Activated naive CD4-positive, alpha-beta T cell treated with anti-CD3 and anti-CD28 coated beads, Interleukin-2, amount 10 ng/mL, durations not matched to agents 7 days and 5 days (primary cell): ENCODE measurements at places on chromosomes 3 and 15.
A peak's percentile ranks its signal among the peaks of the same experiment; 100 is the strongest.

DNA sequence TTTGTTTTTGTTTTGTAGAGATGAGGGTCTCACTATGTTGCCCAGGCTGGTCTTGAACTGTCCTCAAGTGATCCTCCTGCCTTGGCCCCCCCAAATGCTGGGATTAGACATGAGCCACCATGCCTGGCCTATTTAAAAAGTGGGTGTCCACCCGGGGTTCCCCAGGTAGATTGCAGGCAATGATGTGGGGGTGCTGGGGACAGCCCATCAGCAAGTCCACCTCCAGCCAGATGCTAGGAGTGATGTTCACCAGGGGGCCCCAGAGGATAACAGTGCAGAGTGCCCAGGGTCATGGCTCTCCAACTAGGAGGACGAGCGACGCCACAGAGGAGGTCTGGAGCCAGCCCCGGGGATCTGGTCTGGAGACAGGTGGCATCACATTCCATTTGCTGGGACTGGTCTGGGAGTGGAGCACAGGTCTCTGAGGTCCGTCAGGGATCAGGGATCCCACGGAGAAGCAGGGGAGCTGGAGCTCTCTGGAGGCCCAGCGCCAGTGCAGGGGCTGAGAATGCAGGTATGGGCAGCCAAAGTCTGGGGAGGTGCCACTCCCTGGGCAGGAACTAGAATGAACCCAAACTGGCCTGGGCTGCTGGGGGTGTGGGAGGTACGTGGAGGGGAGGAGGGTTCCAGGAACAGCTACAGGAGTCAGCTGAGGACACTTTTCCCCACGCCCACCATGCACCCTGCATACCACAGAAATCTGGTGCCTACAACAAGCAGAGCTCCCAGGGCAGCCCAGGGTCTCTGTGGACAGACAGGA lies 51.2 kb upstream of the PCSK6 start:
- no peak for DNase-seq

- no peak for DNase-seq
These were observed 42.0 kb downstream of the GSK3B start for GRCh38 chr3:120052225-120052624.

DNA sequence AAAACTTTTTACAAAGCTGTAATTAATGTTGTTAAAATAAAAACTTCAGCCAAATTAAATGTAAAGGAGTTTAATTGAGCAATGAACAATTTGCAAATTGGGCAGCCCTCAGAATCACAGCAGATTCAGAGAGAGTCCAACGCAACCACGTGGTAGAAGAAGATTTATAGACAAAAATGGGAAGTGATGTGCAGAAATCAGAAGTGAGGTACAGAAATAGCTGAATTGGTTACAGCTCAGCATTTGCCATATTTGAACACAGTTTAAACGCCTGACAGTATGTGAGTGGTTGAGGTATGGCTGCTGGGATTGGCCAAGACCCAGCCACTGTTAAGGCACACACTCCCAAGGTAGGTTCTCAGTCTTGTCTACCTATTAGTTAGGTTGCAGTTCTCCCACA lies 14.4 kb upstream of the PLA2G4D start:
- DNase-seq = no peak

GRCh38 chr15:43889042-43889441 lies 62.2 kb downstream of the WDR76 start:
- DNase-seq = no peak

- no peak for DNase-seq
These were observed 40.4 kb downstream of the TM2D3 start for GRCh38 chr15:101611580-101612299.

DNA sequence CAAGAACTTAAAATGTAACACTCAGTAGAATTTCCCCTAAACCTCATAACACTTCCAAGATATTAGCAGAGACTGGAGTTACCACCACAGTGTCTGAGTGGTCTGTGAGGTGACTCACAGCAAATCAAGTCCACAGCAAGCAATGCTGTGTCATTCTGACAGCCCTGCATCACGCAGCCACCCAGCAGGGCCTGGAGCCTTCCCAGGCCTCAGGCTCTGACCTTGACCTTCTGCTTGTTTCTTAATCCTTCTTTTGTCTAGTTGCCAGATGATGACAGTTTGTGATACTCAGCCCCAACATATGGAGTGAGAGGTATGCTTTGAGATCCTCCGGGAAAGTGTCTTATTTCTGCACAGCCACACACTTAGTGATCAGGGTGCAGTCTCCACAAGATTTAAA lies 82.5 kb downstream of the TOP2B start:
- DNase-seq = no peak

GRCh38 chr15:70154718-70155347 lies 57.1 kb upstream of the TLE3 start:
- no peak for DNase-seq

DNA sequence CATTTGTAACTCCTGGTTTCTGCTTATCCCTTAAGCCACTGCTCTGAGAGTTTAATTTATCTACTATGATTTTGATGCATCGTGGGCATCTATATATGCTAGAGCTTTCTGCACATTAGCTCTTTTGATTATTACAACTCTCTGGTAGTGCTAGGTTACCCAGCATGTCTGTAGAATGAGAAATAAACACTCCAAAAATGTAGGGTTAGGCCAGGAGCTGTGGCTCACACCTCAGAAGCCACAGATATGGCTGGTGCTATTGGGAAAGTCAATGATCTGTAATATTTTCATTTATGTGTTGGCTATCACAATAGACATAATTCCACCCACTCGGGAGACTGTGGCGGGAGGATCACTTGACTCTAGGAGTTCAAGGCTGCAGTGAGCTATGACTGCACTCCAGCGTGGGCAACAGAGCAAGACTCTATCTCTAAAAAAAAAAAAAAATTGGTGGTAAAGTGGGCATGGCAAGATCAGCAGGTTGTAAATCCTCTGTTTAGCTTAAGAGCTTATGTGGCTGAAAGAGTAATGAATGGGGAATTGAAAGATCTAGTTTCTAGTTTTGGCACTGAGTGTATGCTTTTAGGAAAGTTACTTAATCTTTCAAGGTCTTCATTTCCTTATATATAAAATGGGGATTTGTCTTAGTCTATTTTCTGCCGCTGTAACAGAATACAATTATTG lies 6.3 kb downstream of the TIGIT start:
- no peak for DNase-seq

GRCh38 chr3:151146071-151146730 lies 56.8 kb downstream of the GPR171 start:
- DNase-seq = peak; percentile 69

DNA sequence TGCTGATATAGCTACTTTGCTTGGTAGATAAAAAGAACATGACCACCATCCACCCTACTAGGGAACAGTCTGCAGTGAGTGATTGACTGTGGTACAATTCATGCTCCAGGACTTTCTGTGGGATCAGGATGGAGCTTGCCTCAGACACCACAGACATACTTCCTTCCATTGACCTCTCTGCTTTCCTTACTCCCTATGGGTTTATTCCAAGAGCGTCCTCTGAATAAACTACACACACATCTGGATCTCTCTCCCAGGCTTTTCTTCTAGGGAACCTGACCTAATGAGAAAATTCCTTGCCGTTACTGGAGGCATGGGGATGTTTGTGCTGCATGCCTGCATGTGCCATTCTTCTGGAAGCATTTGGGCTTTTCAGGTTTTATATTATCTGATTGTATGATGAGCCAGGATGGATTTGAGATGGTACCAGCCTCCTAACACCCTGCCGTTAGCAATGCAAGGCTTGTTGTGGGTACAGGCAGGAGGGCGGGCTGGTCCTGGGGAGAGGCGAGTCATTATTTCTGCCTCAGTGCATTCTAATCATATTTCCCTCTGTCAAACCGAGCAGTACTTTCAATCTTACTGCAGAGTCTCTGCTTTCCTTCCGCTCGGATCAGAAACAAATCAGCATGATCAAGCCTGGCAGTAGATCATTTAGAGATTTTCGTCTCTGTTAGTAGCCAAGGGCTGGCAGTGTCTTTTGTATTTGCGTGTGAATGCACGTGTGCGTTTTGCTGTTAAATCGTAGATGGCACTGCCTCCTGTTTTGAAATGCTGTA lies 279.2 kb downstream of the PDCD6IP start:
- DNase-seq = no peak

DNA sequence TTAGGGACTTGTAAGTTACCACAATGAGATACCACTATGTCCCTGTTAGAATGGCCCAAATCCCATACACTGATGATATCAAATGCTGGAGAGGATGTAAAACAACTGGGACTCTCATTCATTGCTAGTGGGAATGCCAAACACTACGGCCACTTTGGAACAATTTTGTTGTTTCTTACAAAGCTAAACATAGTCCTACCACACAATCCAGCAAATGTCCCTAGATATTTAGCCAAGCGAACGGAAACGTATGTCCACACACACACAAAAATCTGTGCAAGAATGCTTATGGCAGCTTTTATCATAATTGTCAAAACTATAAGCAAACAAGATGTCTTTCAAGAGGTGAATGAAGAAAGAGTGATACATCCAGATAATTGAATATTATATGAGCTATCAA lies 271.2 kb downstream of the CD47 start:
- DNase-seq = no peak

DNA sequence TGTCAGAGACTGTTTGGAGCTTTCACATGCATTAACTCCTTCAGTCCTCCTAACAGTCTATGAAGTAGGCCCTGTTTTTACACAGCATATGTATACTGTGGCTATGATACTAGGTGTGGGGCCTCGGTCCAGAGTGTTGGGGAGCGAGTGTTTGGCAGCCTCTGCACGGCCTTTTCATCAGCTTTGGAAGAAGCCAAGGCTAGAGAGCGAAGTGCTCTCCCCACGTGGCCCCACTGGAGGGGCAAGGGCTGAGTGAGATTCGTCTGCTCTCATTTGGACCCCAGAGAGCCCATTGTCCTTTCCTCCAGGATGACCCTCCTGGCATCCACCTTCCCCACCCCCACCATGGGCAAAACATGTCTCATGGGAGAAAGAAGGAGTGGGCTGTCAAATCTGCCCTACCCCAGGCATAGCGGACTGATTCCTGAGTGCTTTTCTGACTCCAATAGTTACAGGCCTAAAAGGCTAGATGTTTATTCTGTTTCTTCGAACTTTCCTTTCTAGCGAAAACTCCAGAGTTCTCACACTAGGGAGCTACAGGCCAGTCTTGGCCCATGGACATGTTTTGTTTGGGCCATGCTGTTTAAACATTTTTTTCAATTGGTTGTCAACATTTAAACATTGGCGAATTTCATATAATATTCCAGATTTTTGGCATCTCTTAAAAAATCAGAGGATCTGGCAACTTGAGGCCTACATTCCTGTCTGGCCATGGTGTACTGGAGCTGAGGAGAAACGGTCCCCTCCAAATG lies 76.0 kb downstream of the EEFSEC start:
- DNase-seq = no peak

DNA sequence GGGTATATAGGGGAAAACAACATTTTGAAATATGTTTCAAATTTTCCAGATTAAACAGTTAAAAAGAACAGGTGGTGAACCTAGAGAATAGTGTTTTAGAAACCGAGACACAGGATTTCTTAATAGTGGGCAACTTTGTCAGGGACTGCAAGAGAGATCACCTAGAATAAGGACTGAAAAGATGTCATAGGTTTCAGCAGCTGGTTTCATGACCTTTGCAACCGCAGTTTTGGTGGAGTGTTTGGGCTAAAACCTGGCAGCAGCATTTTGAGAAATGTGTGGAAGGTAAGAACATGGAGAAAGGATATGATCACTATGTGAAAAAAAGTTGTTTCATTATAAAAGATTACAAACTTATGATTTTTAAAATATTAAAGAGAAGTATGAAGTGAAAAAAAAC lies 34.9 kb downstream of the PRKCI start:
- no peak for DNase-seq

DNA sequence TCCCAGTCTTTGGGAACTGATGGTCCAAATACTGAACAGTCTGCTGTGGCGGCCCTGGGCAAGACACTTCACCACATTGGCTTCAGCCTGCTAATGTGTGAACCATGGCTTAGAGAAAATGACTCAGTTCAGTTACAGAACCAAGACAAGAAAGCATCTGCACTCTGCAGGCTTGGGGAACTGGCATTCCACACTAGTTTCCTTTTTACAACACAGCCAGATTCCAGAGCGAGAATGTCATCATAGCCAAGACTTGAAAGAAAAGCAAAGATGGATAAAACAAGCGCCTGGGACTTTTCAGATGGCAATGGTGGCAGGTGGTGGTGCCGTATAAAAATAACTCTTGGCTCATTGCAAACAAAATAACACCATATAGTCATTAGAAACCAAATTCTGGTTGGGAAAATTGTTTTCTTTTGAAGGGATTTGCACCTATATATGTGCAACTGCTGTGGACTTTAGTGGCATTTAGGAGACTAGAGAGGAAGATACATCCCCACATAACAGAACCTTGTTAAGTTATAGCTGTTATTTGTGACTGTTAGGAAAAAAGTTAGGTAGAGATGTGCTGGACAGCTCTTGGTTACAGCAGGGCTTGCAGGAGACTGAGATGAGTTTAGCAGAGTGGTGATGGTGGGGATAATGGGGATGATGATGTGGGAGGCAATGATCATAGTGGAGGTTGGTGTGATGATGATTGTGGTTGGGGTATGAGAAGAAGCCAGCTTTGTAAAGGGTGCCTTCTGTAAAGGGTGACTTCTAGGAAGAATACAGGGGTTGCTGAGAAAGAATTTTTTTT lies 273.6 kb downstream of the THRB start:
- no peak for DNase-seq

GRCh38 chr3:100277255-100277800 lies 16.5 kb downstream of the TBC1D23 start:
- DNase-seq = no peak
